ENCODE measurements at places on chromosomes 12 and 14.

DNA sequence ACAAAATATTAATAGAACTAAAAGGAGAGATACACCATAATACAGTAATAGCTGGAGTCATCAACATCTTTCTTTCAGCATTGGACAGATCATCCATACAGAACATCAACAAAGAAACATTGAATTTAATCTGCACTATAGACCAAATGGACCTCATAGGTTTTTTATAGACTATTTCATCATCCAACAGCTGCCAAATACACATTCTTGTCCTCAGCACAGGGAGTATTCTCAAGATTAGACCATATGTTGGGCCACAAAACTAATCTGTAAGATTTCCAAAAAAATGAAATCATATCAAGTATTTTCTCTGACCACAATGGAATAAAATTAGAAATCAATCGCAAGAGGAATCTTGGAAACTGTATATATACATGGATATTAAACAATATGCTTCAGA, 86.9 kb downstream of the FSCB start:
- no peak for DNase-seq

- peak; percentile 39 for DNase-seq
These were observed 249.7 kb downstream of the FOXG1 start for GRCh38 chr14:29016050-29016900.

- peak; percentile 86 for DNase-seq
These were observed 129.0 kb downstream of the ASCL4 start for GRCh38 chr12:107903341-107904061.

DNA sequence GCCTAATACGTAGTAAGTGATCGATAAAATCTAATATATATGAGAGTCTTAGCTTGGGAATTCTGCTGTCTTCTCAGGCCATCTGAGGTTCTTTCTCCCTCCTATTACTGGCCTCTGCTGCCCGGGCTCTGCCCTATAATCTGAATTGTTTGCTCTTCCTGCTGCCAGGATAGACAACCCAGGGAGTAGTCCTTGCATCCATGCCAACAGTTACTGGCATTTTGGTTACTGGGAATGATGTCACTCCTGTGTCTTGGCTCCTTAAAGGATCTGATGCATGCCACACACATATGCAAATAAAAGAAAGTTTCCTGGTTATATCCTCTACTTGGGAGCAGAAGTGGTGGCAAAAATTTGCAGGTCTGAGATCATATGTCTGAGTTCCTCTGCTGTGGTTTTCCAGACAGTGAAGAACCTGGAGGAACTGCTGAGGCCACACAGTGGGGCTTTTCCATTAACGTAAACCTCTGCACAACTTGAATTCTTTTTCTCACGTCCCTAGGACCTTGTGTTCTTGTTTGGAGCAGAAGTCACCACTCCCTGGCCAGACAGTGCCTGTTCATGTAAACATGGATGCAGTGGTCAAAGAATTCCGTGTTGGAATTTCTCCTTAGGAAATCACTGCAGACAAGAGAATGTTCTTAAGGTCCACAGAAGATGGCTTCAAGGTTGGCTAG, 320.6 kb upstream of the TBX3 start:
- DNase-seq = no peak

GRCh38 chr12:39872425-39872824, 233.5 kb downstream of the SLC2A13 start:
- no peak for DNase-seq

- no peak for DNase-seq
These were observed 218.0 kb downstream of the ZFP36L1 start for GRCh38 chr14:68574906-68575305.

GRCh38 chr12:98151105-98151590, 364.2 kb upstream of the TMPO start:
- DNase-seq = no peak

DNA sequence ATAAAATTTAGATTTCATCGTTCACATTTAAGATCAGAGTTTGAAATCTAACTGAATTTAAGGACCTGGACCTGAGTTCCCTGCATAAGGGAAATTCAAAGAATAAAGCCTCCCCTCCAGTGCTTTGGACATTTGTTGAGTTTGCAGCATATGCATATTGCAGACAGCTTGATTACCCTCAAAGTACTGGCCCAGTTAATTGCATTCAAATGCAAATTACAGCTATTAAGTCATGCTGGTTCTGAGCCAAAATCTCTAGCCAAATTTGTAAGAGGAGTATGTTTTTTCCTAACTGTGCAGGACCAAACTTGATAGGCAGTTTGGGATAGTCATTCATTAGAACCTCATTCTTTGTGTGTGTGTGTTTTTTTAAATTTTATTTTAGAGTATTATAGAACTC, 9.1 kb upstream of the KIF21A start:
- no peak for DNase-seq

DNA sequence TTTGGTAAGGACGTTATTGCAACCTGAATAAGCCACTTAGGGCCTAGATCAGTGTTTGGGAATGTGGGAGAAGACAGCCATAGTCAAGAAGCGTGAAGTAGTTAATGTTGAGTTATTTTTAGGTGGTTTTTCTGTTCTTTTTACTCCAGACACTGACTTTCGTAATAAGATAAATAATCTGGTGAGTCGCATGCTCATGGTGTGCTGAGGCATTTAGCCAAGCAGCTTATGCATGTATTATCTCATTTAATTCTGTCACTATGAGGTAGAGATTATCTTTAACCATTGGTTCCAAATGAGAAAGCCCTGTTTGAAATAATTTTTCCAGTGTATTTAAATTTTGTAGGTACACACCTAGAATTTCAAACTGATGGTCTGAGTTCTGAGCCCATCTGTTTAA, 67.3 kb downstream of the RCOR1 start:
- DNase-seq = no peak

GRCh38 chr14:79661752-79662151, 549.6 kb downstream of the DIO2 start:
- DNase-seq = no peak

- DNase-seq = no peak
These were observed 311.9 kb upstream of the TBX3 start for GRCh38 chr12:114995891-114996290.

DNA sequence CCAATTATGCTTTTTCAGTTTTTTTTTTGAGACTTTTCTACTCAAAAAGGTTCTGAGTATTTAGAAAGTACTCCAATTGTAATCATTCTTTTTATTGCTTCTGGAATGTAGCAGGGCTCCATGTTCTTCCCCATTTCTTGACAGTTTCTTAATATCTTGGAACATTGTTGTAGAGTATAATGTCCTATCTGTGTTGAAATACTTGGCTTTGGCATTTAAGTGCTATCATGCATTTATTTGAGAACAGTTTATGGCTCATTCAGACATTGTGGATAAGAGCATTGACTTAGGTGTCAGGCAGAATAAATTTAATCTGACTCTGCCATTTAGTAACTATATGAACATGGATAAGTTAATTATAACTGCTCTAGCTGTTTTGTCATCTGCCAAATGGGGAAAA, 28.3 kb downstream of the ADIPOR2 start:
- no peak for DNase-seq

- no peak for DNase-seq
These were observed 86.6 kb downstream of the TBC1D30 start for GRCh38 chr12:64911081-64911480.

DNA sequence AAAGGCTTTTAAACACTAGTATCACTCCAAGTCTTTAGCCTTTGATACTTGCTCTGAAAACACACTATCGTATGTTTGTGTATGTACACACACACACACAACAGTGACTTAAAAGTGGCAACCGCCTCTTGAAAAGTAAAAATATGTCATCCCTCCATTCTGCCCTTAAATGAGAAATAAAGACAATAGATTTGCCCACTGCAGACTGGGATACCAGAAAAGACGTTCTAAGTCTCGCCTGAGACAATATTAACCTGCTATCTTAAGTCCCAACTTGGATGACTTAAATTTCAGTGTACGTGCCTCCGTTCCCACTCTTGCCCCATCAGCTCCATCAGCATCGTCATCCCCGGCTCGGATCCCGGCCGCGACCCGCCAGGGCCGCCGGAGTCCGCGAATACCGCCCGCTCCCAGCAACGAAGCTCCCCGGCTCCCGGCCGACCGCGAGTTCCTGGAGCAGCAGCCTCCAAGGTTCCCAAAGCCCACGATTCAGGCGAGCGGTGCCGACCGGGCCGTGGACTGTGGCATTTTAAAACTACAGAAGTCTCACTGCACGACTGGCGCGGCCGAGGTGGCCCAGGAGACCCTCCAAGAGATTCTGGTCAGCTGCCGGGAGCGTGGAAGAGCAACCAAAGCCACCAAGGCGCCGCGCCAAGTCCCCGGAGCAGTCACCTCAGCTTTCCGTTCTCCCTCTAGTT, 2.8 kb upstream of the ARID2 start:
- DNase-seq = peak; percentile 39

DNA sequence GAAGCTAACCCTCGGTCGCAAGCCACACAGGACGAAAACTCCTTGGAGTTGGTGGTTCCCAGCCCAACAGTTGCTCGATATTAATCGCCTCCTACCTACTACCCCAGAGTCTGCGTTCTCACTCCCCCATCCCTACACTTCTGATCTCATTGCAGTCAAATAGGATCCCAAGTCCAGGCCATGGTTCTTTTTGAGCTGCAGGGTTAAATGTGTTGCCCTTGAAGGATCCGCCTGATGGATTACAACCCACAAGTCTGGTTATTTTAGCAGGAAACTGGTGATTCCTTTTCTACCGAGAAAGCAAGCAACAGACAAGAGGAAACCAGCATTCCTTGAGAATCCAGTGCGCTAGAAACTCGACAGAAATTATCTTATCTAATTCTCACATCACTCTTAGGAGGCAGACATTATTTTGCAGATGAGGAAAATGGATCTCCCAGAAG, 785 bp upstream of the NIN start:
- DNase-seq = no peak

DNA sequence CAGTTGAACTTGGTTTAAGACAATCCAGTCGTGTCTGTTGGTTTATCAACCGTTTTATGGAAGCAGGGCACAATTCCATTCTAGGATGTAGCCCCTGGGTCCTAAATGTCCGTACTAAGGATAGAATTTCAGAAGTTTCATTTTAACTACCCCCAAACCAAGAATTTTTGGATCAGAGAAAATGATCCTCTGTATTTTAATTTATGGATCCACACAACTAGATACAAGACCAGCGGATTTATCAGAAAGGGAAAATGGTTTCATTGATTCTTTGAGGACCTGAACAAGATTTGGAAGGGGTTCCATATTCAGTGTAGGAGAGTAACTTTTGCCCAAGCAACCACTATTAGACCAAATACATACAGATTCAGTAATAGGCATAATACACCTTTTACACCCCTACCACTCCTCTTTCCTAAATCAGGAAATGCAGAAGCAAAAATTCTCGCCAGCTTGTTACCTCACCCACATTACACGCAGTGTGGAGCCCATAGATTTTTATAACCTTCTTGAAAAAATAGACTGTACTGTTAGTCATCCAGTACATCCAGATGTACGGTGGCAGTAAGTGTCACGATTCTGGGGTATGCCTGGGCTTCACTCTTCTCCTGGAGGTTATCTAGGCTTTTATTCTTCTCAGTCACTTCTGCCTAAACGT, 1.4 kb upstream of the FBXL14 start:
- DNase-seq = no peak

DNA sequence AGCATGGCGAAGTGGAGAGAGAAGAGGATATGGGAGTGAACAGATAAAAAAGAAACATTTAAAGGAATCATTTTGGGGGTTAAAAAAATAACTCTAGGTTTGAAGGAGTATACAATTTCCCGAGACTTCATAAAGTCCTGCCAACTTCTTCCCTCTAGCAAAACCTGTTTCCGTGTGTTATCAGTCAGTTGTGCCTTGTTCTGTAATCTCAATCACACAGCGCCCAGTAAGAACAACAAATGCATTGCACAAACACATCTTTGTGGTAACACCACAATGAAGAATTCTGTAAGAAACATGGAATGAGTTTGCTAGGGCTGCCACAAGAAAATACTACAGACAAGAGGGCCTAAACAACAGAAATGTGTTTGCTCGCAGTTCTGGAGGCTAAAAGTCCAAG, 144.7 kb upstream of the FUT8 start:
- DNase-seq = no peak

DNA sequence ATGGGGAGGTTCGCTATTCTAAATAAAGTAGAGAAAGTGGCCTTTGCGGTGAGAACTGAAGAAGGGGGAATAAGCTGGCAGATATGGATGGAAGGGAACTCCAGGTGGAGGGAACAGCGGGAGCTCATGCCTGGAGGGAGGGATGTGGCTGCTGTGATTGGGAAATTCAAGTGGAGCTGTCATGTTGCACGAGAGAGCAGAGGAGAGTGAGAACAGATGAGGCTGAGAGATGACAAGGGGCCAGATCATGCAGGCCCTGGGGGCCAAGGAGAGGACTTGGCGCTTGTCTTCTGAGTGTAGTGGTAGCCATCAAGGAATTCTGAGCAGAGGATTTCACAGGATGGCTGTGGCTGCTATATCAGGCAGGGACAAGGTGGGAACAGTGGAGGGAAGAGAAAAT, 35.0 kb downstream of the TGFB3 start:
- peak; percentile 35 for DNase-seq

DNA sequence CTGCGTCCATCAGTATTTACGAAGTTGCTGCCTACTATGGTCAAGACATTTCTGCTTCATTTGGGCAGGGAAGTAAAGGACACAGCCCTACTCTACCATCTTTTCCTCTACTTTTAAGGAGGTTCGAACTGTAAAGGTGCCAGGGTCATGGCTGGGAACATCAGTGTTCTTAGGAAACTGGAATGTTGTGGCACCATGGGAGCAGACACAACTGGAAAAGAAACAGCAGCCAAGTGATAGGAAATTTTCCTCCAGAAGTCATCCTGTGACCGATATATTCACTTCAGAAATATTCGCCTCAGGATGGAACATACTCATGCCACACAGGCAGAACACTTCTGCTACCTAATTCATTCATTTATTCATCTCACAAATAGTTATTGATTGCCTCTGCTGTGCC, 104.4 kb downstream of the ETV6 start:
- no peak for DNase-seq

DNA sequence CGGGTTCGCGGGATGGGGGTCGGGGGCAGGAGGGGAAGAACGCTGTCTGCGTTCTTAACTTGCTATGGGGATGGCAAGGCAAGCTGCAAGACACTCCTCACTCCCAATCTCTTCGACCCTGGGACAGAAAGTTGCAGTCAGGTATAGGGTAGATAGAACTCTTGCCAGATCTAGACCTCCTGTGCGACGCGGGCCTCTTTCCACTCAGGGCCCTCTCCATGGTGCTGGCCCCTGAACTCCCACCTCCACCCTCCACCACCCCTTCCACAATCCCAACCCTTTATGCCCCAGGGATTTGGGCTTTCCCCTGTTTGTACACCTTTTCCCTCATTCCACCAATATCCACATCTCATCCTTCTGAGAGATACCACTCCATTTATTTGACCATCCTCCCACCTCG, 812 bp downstream of the NABP2 start:
- no peak for DNase-seq

All from BE2C (cell line).